ENCODE measurements at places on chromosomes 3 and 15.

- no peak for DNase-seq
Measured at GRCh38 chr15:54859982-54860381, 336.8 kb downstream of the RSL24D1 start.

GRCh38 chr15:89244574-89244903 lies 760 bp downstream of the FANCI start:
- no peak for DNase-seq

DNA sequence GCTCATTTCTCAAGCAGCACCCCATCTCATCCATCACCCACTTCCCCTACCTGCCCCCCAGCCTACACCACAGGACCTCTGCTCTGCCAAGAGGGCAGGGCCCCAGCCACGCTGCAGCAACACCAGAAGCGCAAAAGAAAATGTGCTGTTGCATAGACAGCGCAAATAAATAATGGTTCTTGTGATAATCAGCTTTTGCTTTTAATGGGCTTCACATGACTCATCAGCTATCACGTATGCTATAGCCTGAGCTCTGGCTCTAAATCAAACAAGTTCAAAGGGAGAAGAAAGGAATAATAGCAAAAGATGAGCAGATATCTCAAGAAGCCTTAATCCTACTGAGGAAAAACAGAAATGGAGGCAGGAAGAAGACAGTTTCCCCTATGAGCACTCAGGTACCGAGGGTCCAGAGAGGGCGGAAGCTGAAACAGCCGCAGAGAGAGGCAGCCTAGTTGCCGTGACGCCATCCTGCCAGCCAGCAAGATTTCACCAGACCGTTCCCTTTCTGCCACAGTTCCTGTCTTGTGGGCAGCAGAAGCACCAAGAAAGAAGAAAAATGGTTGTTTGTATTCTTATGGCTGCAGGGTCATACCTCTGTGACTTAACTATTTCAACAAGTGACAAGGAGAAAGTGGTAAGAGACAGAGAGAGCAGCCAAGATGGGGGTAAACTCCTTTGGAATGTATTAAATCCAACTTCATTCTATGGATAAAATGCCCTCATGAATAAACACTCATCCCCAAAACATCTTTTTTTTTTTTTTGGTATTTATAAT lies 22.0 kb downstream of the RAB27A start:
- DNase-seq, result no peak

DNA sequence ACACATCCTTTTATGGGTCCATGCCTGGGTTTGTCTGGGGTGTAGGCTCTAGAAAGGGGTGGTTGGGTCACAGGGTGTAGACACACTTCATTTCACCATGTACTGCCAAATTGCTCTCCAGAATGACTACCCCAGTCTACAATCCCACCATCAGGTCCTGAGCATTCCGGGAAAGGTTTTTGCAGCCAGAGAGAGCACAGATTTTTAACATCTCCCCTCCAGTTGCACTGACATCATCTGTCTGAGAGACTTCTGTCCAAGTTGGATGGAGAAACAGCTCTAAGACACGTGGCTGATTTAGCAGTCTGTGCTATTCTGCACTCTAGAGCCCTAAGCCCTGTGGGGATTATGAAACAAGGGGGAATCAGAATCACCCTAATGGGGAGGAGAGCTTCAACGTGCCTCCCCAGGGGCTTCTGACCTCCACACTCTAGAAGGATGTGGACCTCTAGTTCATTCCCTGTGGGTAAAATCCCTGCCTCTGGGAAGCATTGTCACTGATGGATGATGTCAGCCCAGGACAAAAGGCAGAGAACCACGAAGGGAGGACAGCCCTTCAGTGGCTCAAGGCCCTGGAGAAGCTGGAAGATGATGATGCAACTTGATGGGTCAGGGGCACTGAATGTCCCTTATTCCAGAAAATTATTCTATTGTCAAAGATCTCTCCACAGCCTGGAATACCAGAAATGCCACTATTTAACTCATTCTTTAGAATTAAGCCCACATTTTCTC lies 71.5 kb downstream of the CD200R1L start:
- no peak for DNase-seq

DNA sequence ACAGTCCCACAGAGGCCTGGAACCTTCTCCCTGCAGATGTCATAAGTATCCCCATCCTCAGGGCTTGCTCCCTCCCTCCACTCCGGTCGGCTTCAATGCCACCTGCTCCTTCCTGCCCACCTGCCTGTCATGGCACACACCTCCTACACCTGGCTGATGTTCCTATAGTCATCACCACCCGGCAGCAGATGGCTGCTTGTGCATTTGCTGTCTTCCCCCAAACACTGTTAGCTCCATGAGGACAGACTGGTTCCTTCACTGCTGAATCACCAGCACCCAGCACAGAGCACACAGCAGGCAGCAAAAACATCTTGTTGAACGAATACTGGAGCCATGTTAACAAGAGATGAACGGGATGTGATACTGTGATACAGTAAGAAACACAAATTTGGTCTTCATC lies 14.8 kb downstream of the TARS3 start:
- no peak for DNase-seq

DNA sequence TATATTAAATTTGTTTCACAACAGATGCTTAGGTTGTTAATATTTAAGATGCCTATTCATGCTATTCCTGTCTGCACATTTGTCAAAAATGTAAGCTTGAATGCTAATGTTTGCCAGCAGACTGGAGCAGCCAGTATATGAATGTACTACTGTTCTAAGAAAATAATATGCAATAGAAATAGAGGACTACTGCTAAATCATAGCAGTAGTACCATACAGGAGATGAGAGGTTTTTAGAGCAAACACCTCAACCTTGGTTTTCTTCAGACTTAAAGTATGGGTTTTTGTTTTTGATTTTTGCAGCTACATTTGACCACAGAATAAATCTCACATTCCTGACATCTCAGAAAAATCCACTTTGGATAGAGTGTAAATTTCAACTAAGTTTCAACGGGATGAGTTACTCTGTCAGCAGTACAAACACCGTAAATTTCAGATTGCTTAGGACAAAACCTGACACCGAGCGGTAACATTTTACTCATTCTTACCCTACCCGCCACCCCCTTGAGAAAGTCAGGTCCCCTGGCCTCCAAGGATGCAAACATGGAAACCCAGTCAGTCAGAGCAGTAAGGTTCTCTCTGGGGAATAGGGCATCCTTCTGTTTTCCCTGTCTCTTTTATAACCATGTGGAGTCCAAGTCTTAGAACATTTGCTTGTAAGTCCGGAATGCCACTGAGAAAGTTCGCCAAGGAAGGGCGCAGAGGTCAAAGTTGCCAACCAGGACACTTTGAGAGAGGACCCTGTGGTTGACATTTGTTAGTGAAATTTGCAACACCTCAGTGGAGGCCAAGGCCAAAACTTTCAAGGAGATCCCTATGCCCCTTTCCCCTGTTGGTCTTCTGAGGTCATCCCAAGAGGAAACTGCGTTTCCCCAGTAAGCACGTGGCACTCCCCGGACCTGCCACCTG lies 17.9 kb upstream of the SATB1 start:
- DNase-seq, result no peak

GRCh38 chr15:45871121-45871855 lies 236.5 kb downstream of the SQOR start:
- DNase-seq, result no peak

- DNase-seq, result no peak
Measured at GRCh38 chr3:117722856-117723255, 1013.3 kb downstream of the TUSC7 start.

DNA sequence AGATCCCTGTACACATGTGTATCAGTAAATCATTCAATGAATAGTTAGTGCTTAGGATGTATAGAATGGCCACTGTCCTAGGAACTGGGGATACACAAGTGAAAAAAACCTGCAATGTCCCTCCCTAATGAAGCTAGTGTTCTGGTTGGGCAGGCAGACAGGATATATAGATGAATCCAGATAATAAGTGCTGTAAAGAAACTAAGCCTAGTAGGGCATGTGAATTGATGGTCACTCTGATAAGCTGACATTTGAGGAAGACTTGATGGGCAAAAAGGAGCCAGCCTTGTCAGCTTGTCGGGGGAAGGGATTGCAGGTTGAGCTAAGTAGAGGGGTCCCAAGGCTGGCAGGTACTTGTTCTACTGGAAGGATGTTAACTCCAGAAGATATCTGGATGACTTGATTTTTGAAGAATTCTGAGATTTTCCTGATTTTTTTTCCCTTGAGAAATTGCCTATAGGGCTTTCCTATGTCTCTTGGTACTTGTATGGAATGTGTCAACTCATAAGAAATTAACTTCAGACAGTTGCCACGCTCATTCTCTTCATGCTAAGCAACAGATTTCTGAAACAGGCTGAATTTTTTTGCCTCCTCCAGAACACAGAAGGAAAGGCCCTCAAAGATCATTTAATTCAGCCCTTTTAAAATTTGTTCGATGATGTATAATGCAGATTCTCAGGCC lies 6.3 kb upstream of the KIF23 start:
- no peak for DNase-seq

DNA sequence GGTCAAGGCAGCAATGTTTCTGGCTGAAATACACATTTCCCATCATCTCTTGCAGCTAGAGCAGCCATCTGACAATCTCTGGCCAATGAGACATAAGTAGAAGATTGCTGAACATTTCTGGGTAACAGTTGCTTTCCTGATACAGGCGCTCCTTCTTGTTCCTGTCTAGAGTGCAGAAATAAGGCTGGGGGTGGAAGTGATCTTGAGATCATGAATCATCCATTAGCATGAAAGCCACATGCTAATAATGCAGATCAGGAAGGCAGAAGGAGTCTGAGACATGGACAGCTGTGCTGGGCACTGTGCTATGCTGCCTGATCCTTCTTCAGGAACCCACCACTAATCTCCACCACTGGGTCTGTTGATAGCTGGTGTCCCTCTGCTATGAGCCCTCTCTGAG lies 14.8 kb upstream of the TMEM108 start:
- DNase-seq, result no peak

DNA sequence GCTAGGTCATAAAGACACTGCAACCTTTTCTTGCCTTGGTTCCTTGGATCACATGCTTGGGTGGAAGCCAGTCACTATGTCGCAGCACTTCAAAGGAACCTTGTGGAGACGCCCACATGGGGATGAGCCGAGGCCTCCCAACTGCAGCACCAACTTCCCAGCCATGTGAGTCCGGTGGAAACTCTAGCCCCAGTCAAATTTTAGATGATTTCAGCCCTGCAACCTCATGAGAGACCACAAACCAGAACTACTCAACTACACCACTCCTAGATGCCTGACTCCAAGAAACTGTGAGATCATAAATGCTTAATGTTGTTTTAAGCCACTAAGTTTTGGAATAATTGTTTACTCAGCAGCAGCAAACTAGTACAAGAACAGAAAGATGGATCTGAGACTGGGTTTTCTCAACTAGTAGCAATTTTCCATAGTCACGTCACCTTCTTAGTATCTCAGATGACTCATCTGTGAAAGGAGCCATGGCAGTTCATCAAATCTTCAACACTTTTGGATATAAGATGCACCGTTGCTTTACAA lies 86.5 kb downstream of the MB21D2 start:
- no peak for DNase-seq

GRCh38 chr15:87047203-87047965 lies 967.7 kb downstream of the AGBL1 start:
- DNase-seq, result no peak

- no peak for DNase-seq
Measured at GRCh38 chr3:46389306-46389705, 17.6 kb downstream of the CCR5AS start.

DNA sequence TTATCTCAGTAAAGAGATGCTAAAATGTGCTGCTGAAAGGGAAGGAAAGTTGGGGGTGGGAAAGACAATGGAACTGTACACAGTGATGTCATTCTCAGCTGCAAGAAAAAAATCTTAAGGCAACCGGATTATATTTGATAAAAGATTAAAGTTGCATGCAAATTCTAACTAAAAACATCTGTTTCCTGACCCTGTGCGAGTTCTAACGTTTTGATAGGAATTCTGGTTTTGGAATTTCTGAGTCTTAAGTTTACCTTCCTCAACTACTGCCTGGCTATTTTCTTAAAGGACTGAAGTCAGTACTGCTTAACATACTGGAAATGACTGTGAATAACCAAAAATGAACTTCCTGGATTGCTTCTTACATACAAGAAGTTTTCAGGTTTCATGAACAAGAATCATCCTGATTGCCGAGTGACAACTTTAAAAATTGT lies 115.5 kb downstream of the SLC25A26 start:
- no peak for DNase-seq

DNA sequence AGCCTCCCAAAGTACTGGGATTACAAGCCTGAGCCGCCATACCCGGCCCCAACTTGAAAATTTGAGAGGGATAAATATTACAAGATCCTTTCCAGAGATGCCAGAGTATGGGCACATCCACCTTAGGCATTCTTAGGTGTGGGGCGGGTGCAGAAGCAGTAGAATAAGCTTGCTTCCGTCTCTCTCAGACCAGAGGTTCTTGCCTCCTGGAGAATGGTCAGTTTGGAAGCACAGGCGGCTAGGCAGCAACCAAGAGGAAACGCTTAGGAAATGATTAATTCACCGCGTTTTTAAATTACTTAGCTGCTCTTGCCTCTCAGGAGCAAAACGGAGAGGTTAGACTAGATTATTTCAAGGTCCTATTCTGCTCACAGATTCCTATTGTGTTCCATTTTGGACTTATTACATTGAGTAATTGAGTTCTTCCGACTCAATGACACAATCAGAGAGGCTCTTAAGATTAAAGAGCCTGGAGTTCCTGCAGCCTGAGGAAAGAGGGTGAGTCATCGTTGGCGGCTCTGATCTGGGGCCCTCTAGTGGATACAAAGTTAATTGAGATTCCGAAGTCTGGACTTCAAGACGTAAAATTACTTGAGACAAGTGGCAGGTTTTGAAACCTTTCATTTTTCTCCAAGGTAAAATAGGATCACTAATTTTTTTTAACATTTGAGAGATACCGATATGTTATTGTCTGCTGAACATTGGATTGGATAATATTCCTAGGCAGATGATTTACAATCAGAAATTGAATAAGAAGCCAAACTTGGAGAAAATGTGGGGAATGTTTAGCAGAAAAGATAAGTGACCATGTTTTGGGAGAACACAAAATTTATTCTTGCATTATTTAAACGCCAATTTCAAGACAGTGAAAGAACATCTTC lies 5.8 kb upstream of the TOPAZ1 start:
- DNase-seq, result peak; percentile 4
